NCI-H524 (cell line): ENCODE measurements at places on chromosomes 6 and 20.

- DNase-seq, result no peak
Observed at GRCh38 chr6:167781868-167782267, 44.8 kb upstream of the AFDN start.

GRCh38 chr6:32627831-32628230 lies 9.4 kb upstream of the HLA-DQA1 start:
- DNase-seq, result no peak

DNA sequence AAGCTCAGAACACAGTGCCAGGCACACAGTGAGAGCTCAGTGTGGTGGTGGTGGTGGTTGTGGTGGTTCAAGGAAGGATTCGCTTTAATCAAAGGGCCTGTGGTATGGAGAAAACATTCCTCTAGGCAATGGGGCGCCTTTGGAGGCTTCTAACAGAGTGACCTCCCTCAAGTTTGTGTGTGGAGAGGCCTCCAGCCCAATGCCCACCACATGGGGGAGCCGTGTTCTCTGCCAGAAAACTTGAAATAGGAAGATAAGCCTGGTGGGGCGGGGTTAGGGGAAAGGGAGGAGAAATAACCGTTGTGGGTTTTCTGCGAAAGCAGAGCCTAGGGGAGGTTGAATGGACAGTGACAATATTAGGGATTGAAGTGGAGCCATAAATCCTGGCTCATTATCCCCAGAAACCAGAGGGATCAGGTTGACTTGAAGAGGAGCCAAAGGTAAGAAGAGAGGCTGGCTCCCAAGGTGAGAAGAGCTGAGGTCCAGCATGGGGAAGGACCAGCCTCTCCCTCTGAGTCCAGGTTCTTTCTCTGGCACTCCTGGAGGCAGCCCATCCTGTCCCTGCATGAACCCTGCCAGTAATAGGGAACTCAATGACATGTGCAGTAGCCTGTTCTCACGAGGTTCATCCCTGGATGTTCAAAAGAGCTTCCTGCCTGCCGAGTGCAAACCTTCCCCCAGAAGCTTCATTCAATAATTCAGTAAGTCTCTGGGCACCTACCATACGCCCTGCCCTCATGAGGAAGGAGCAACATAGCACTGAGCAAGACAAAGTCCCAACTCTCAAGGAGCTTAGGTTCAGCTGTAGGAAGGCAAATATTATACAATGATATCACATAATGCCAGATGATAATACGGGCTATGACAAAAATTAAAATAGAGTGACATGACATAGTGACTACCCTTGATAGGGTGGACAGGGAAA lies 51.4 kb downstream of the TGM2 start:
- DNase-seq, result peak; percentile 43

- peak; percentile 74 for DNase-seq
Observed at GRCh38 chr20:62875419-62876361, 14.1 kb upstream of the TCFL5 start.

GRCh38 chr6:165573671-165574070 lies 89.4 kb downstream of the PDE10A start:
- no peak for DNase-seq

DNA sequence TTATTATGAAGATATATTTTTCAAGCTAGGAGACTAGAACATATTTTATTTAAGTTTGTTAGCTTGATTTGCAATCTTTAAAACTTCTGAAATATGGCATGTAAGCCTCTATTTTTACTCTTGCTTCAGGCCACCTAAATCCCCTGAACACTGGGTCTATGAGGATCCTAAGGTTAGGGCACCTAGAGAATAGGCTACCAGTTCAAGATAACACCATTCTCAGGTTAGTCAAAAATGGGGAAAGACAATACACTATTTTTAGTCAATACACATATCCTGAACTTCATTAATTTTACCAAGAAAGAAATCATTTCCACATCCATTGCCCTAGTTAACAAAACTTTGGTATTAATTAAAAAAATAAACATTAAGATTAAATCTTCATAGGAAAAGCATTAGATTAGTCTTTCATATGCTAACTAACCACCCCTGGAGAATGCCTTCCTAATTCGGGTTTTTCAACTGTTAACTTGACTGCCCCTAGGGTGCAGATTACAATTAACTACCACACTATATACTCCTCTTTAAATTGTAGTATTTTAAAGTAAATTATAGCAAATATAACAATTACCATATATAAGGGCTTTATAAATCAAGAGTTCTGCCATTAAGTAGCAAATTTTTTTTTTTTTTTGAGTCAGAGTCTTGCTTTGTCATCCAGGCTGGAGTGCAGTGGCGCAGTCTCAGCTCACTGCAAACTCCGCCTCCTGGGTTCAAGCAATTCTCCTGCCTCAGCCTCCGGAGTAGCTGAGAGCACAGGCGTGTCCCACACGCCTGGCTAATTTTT lies 6.7 kb upstream of the HSF2 start:
- DNase-seq, result no peak

GRCh38 chr6:155882527-155883333 lies 427.1 kb upstream of the NOX3 start:
- DNase-seq, result no peak

- DNase-seq, result no peak
Observed at GRCh38 chr6:39471954-39472659, 149.6 kb upstream of the KCNK16 start.

GRCh38 chr6:138590796-138591709 lies 91.8 kb upstream of the NHSL1 start:
- DNase-seq, result peak; percentile 83

DNA sequence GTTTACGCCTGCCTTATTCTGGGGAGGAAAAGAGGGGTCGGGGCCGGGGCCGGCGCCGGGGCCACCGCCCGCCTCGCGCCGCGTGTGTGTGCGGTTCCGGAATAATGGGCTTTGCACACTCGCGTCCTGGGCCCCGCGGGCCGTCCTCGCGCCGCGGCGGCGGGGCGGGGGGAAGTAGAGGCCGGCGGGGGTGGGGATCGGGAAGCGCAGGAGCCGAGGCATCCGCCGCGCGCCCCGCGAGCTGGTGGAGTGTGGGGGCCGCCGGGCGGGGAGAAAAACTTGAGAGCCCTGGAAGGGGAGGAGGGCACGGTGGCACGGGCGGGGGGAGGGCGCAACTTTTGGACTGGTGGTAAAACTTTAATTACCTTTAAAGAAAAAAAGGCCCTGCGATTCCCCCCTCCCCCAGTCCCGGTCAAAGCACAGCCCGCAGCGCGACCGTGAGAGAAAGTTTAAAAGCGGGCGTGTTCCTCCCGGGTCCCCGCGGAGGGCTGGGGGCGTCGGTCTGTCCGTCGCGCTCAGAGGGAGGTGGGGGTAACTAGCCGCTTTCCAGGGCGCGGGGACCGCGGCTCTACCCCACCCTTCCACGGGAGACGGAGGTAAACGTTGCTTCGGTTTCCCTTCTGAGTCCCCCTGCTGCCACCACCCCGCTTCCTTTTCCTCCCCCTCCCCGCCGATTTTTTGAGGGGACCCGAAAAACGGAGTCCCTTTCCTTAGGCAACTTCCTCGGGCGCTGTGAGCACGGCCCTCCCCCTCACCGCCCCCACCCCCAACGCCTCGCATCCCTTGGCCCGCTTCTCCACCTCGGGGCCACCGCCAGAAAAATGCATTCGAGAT lies 1.9 kb downstream of the L3MBTL3 start:
- DNase-seq, result peak; percentile 37

DNA sequence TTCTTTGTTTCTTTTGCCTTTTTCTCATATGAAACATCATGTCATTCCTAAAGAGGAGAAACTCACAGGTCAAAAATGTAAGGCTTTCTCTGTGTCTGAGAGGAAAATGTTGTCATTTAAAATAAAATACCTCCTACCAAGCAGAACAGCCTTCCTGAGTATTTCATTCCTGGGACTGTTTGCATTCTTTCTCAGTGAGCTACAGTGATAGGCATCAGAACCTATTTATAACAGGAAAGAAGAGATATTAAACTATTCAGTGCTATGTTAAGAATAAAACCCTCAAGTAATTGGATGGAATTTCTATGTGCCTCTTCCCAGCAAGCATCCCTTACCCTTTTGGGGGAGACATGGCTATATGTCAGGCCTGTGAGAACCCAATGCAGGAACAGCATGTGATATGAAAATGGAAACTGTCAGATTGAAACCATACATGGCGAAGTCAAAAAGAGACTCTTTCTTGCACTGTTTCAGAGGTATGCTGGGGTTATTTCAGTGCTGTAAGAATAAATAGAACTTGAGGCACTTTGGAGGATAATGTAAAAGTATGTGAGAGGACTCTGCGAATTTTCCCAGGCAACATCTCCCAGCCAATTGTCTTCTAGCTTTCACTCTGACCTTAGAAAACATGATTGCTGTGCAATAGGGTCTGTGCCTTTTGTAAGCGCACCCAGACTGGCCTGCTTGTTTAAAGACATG lies 133.8 kb upstream of the CCN2 start:
- no peak for DNase-seq

DNA sequence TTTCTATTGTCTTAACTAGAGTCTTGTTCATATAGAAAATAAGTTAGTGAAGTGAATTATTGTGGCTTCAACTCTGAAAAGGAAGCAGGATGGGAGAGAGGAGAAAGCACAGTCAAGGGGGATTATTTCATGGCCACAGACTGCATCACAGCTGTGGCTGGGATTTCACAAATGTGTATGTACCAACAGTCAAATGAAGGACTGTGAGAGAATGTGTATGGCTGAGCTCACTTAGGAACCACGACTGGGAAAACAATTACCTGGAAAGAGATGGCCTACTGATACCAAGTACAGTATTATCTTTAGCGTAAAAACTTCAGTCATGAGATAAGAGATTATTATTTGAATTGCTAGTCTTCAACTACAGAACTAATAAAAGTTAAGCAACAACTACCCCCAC lies 54.9 kb downstream of the SESN1 start:
- peak; percentile 58 for DNase-seq

DNA sequence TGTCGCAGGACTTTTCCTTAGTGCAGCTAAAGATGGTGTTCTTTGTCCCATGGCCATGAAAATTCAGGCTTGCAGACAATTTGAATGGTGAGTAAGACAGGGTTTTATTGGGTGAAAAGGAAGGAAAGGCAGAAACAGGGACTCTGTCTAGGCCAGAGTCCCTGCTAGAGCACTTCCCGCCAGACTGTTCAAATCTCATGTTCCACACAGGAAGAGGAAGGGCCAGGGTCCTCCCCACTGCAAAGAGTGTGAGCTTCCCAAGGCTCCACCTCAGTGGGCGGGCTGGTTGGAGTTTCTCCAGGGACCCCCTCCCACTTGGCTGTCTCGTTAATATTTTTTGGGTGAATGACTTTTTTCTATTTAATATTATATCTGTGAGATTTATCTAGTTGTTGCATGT lies 29.0 kb downstream of the COL19A1 start:
- DNase-seq, result no peak

DNA sequence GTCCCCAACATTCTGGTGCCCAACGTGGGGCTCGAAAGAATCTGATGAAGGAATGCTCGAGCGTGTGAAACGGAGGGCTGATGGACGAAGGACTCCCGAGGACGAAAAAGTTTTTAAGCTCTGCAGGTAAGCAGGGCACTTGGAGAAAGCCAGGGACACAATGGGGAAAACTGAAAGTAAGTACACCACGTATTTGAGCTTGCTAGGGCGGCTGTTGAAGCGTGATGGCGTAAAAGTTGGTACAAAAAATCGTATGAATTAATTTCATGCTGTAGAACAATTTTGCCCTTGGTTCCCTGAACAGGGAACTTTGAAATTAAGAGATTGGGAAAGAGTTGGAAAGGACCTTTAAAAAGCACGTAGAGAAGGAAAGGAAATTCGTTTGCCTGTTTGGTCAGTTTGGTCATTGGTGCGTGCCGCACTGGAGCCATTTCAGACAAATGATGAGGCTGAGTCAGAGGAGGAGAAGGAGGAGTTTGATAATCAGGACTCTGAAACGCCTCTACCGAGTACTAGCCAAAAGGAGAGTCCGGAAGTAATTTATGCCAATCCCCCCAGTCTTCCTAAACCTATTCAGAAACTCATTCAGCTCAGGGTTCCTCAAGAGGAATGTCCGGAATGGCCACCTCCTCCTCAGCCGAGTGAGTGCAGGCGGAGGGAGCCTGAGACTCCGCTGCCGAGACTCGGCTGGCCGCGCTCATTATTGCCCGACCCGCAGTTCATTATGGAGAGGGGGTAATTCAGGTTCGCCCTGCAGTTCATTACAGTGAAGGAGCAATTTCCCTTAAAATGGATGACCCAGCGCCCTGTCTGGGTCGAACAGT lies 59.2 kb upstream of the PRSS16 start:
- DNase-seq, result peak; percentile 56

DNA sequence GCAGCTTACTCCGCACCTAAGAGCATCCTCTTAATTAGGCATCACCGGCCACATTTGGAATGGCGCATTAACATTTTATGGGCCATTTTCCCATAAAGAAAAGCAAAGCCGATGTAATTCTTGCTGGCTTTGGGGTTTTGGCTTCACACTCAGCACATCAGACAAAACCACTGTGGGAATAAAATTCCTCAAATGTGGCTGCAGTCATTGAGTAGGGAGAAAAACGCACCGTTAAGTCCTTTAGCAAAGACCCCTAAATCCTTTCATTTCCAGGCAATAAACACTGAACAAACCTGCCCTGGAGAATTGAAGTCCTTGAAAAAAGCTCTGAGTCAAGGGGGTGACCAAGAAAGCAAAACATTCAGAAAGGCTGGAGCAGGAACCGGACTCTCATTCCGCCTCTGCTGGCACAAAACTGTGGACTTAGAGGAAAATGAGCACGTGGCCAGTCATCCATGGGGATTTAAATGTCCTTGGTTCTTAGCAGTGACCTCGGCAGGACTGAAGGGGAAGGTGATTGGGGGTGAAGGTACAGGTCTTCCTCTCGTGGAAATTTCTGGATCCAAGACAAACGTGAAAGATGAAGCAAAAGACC lies 102.9 kb downstream of the CDH4 start:
- DNase-seq, result no peak

DNA sequence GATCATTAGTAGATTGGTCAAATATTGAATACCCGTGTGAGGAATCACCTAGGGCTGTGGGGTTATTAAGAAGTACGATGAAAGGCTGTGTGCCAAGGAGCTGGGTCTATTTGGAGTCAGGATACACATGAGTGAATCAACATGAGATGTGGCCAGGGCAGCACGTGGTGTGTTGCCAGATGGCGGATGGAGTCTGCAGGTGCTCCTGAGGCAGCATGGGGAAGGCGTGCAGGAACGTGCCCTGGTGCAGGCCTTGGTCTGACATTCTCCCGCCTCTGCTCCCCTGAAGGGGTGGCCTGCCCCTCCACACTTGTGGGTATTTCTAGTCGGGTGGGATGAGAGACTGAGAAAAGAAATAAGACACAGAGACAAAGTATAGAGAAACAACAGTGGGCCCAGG lies 39.0 kb upstream of the SLC22A1 start:
- DNase-seq, result peak; percentile 32

DNA sequence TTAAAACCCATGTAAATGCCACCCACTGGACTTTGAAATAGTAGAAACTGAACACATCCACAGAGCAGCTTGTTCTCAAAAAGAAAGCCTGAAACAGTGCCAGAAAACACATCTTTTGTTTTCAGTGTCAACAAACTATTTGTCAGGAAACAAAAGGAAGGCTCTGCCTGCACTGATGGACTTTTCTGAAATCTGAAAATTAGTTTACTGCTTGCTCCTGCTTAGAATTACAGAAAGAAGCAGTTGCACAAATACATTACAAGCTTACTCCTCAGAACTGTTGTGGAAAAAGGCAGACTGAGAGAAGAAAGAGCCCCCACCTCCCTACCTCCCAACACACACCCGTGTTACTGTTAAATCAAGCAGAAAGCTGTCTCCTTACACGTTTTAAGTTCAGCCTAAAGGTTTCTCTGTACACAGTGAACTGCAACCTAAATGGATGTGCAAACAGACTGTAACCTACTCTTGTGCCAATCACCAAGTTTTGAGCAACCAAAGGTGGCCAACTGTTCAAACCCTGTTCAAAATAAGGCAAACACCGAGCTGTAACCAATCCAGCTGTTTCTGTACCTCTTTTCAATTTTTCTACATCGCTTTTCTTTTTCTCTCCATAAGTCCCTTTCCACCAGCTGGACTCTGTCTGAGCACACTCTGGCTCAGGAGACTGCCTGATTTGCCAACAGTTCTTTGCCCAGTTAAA lies 43.7 kb downstream of the FRK start:
- DNase-seq, result no peak
